ENCODE measurements at places on chromosomes 12 and 14.

GRCh38 chr14:22325676-22326400 lies 263.2 kb downstream of the DAD1 start:
- DNase-seq: no peak

DNA sequence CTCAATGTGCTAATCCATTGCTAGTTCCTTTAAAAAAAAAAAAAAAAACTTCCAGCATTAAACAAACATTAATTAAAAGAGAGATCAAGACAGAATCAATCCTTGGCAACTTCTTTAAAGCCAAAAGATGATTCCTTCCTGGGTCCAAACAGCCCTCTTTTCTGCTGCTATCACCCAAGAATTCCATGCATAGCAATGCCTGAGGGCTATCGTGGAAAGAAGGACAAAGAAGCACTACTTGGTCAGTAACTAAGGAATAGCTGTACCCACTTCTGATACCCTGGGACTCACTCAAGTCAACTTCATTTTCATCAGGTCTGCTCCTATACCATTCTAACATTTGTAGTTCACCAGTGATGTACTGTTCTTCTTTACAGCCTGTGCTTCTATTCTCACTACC lies 51.8 kb downstream of the SLC38A2 start:
- DNase-seq: no peak

DNA sequence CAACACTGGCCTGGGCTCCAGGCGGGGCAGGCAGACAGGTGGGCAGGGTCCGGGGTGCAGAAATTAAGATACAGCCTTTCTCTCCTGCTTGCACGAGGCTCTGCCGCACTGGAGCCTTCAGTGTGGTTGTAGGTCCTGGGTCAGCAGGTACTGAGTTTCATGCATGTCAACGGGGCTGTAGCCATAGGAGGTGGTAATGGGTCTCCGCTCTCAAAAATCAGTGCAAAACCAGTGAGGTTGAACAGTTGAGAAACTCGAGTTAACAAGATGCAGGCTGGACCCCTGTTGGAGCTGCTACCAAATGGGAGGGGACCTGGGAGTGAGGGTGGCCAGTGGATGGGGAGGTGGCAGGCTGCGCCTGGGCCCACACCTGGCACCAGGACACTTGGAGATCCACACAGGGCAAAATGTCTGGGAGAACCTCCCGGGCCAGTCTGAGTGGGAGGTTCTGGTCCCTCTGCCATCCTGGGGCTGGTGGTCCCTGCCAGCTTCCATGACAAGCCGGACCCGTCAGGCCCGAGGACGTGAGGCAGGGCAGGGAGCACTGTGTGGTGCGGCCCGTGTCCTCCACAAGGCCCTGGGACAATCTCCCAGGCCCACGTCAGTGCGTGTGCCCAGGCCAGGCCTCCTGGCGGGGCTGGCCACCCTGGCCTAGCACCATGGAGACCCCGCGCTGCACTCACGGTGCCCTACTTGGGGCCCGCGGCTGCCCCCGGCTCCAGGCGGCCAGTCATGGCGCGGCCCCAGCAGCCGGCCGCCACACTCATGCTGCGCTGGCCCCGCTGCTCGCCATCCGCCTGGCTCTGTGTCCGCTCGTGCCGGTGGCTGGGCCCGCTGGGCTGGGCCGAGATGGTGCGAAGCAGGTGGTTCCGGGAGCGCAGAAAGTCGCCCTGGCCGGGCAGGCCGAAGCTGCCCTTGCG lies 5.1 kb downstream of the ARL6IP4 start:
- no peak for DNase-seq

DNA sequence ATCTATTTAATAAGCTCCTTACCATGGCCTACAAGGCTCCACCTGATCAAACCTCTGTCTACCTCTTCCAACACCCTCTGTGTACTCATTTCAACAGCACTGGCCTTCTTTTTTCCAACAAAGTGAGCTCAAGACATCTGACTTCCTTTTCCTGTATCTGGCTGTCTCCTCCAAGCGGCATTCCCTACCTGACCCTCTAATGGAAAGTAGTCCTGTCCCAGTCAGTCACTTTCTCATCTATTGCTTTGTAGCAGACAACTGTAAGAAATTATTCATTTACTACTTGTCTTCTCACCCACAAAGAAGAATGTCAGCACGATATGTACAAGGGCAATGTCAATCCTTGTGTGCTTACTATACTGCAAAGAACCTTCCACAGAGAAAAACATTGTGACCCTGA lies 149.6 kb downstream of the MED13L start:
- no peak for DNase-seq

- DNase-seq: no peak
Observed at GRCh38 chr12:72535212-72535990, 263.2 kb downstream of the TRHDE start.

- DNase-seq: no peak
Observed at GRCh38 chr12:86838260-86838659, 582.1 kb upstream of the MGAT4C start.

GRCh38 chr14:95256776-95257060 lies 63.0 kb downstream of the CLMN start:
- no peak for DNase-seq

- DNase-seq: no peak
Observed at GRCh38 chr14:35028435-35028834, 17.6 kb upstream of the FAM177A1 start.

- no peak for DNase-seq
Observed at GRCh38 chr12:51132693-51133092, 40.2 kb downstream of the TFCP2 start.

DNA sequence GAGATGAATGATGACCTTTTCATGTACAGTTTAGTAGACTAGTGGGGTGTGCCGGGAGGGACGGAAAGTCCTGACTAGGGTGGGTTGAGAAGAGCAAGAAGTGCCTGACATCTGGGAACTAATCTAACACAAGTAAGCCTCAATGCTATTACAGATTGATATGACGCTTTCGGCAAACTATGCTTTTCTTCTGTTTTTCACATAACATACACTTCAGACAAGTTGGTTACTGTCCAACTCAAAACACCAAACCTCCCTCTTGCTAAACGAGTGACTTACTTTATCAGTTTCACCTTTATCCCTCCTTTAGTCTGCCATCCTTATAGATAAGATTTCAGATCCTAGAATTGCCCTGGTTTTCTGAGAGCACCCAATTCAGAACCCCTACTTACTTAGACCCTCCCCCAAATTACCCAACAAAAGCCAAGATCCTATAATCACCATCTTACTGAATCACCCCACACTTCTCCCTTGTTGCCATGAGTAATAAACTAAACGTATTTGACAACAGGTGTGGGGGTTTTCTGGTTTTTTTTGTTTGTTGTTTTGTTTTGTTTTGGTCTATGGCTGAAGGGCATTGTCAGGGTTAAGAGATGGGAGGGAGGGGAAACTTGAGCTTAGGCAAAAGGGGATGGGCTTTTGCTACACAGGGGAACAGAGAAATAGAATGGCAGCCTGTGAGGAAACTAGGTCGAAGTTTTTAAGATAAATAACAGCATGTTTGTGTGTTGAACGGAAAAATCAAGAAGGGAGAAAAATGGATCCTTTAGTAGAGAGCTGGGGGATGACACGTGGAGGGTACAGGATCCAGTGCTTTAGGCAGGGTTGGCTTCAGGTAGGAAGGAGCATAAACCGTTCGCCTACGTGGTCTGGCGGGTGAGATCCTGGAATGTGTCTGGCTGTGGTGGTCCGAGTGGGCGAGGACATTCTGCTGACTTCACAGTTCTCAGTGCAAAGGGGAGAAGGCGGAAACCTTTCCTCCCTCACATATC lies 6.1 kb upstream of the PSMA3 start:
- DNase-seq: no peak

GRCh38 chr12:121611306-121611705 lies 15.0 kb upstream of the ORAI1 start:
- peak; percentile 38 for DNase-seq

GRCh38 chr14:22865424-22866405 lies 5.8 kb upstream of the LRP10 start:
- no peak for DNase-seq

DNA sequence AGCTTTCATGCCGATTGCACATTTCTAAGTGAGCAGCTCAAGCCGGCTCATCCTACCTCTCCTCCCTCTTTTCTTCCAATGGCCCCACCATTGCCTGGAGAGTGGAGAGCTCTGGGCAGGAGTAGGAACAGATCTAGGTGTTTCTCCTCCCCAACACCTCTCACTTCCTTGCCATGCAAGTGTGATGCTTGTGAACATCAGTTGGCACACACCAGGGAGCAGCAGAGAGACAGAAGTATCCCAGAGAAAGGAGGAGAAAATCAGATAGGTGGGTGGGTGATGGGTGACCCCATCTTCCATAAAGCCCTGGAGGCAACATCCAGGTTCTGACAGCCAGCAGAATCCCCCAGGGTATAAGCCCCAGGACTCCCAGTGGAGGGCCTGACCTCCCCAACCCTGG lies 27.8 kb downstream of the NPC2 start:
- no peak for DNase-seq

DNA sequence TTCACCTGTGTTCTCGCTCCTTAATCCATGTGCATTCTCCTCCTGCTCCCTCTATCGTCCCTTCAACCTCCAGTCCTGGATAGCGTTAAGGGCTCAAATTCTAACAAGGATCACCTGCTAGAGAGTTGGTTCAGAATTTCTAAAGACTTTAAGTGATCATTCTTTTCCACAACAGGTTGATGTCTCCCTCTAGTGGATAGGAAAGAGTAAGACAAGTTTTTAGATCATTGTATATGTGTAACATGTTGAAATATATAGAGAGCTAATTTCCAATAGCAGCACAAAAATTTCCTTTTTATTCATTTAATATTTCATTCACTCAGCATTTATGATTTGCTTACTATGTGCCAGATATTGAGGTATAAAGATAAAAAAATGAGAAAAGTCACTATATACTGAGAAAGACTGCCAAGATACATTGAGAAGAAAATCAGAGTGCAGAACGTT lies 9.3 kb upstream of the ESR2 start:
- no peak for DNase-seq

- no peak for DNase-seq
Observed at GRCh38 chr14:86796221-86797074, 1196.5 kb downstream of the GALC start.

GRCh38 chr12:27199638-27200300 lies 44.3 kb upstream of the STK38L start:
- DNase-seq: no peak

DNA sequence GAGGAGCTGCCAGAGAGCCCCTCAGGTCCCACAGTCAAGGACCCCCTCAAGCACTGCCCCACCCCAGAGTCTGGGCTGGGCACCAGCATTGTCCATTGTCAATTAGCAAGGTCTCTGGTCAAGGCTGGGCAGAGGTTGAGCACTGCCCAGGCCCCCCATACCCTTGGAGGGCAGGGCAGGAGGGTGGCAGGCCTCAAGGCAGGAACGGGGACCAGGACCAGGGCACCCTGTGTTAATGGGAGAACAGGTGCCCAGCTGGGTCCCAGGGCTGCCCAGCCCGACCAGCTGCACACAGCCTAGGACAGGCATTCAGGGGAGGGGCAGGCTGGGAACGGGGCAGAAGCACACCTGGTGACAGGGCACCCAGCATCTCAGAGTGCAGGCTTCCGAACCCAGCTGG lies 18.4 kb downstream of the SIVA1 start:
- DNase-seq: no peak

DNA sequence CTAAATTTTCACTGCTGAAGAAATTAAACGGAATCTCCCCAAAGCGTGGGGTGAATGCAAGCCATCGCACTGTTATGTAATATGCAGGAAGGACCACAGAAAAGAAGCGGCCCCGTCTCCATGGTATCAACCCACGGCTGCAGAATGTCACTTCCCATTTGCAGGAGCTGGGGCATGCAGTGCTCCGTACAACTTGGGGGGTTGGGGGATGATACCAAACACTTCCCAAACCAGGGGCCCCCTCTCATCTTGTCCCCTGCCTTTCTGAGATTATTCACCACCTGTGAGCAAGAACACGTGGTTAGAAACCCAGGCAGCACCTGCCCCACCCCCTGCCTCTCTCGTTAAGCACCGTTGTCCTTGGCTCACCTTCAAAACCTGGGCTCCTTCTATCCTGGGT lies 505.1 kb upstream of the TMEM132C start:
- DNase-seq: no peak

DNA sequence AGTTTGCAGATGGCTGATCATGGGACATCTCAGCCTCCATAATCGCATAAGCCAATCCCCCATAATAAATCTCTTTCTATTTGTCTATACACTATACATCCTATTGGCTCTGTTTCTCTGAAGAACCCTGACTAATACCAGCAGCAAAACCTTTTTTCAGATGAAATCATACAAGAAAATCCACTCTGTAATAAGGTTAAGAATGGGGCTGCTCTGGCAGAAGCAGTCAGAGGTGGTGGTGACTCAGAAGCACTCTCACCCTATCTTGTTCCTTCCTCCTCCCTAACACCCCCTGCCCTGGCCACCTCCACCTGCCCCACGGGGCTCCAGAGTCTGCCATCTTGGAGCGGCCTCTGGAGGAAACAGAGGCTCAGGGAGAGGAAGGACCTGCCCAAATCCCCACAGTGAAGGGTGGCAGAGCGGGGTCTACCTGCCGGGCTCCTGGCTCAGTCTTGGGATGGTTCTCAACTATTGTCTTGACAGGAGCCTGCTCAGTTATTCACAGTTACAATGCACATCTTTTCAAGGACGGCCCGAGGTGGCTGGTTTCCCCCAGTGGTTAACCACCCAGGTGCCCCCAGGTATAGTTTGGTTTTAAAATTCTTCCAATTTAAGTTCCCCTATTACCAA lies 109.3 kb upstream of the EVL start:
- DNase-seq: no peak

DNA sequence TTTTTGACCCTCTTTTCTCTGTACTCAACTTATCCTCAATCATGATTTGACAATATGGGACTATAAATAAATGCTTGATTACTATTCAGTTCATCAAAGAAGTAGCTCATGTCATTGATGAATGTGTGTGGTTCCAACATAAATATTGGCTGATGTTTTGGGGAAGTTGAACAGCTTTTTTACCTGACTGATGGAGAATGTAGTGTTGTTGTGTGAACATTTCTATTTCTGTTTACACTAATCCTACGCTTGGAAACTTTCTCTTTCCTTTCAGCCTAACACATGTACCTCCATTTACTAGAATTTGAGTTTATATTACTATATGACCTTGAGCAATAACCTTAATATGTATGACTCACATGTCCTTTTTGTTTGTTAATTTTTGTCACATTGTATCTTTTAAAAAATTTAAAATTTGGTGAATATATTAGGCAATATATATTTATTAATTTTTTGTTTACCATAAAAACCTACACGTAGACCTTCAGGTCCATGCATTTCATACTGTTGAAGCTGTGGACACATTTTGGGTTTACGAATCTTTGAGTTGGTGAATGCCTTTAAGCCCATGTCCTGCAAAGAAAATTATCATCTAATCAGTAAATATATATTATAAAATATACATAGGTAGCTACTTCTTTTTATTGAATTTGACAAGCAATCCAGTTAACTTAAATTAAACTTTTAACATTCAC lies 21.1 kb downstream of the A2M start:
- DNase-seq: no peak

GRCh38 chr14:81625343-81625742 lies 91.7 kb upstream of the SEL1L start:
- DNase-seq: no peak

GRCh38 chr12:117236456-117237001 lies 46.3 kb upstream of the FBXO21 start:
- DNase-seq: peak; percentile 83

DNA sequence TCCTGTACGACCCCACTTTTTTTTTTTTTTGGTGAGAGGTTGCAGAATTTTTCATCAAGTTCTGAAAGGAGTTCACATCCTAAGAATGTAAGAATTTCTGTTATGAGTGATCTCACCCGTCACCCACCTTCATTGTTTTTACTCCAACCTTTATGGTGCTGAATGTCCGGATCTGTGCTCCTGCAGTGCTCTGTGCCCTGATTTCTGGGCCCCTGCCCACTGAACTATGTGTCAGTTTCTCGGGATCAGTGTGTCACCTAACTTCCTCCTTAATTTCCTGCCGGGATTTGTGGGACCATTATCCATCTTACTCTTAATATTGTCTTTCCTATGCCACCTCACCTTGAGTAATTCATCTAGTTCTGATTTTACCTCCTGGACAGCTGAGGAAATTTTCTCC lies 11.6 kb downstream of the RASSF8 start:
- no peak for DNase-seq
